ENCODE measurements at places on chromosomes 2 and 18.

GRCh38 chr2:105515581-105516415, 116.9 kb upstream of the FHL2 start:
- no peak for DNase-seq

DNA sequence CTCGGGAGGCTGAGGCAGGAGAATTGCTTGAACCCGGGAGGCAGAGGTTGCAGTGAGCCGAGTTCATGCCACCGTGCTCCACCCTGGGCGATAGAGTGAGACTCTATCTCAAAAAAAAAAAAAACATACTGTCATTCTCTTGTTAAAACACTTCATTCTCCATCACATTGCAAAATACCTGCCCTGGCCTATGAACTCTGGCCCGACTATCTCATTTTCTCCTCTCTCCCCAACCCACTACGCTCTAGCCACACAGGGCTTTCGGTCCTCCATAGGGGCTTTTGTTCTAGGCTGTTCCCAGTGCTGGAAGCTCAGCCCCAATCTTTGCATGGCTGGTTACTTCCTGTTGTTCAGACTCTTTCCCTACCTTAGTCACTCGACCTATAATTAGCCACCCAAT, 10.3 kb downstream of the CEP76 start:
- DNase-seq: no peak

DNA sequence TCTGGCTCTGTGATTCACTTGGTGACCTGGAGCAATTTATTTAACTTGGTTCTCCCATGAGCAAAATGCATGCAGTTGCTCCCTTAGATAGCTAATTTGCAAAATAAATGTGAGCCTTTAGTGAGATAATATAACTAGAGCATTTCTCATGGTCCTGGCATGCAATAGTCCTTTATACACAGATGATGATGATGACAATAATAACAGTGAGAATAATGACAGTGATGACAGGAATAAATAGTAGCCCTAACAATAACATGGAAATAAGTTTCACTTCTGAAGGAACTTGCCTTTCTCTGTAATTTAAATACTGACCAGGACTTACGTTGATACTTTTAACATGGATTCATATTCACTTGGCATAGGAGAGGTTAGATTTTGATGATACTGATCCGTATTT, 49.2 kb downstream of the LPIN1 start:
- DNase-seq: no peak

GRCh38 chr2:72214429-72215143, 66.9 kb upstream of the CYP26B1 start:
- no peak for DNase-seq

GRCh38 chr2:176121190-176122051, 1.1 kb upstream of the HOXD9 start:
- DNase-seq: no peak

GRCh38 chr2:99827296-99827999, 314.9 kb downstream of the AFF3 start:
- DNase-seq: no peak

DNA sequence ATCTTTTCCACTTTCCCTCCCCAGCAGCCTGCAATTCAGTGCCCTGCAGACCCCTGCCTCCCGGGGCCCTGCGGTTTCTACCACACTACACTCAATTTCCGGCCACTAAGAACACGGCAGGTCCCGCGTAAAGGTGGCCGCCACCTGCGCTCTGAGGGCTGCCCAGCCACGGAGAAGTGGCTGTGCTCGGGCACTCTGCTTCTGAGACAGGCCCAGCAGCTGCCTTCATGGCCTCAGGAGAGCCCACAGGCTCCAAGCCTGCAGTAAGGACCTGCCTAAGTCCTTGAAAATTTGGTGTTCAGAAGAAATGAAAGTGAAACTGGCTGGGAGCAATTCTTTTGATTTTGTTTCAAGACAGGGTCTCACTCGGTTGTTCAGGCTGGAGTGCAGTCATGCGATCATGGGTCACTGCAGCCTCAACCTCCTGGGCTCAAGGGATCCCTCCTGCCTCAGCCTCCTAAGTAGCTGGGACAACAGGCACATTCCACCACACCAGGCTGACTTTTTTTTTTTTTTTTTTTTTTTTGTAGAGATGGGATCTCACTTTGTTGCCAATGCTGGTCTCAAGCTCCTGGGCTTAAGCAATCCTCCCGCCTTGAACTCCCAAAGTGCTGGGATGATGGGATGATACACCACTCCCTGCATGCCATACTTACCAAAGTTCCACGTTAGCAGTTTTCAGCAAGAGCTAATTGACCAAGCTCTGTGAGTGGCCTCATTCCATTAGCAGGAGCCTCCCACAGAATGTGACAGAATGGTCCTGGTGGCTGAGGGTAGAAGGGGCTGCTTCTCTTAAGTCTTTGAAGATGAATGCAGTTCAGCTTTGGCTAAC, 14.6 kb upstream of the ALPP start:
- no peak for DNase-seq

DNA sequence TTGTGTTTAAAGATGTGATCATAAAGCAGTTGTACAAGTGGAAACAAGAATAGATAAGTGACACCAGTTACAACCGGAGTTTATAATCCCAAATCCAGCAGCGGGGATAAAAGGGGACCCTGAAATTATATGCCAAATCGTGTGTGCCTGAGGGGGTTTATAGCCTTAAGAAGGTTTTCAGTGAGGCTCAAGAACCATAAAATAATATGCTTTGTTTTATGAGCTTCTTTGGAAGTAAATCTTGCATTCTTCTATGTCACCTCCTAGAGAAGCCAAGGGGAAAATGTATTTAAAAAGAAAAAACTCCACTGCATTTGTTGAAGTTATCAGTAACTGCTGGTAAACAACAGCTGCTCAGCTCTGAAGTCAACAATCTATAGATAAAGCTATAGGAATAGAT, 25.8 kb upstream of the MAP3K20 start:
- DNase-seq: no peak

DNA sequence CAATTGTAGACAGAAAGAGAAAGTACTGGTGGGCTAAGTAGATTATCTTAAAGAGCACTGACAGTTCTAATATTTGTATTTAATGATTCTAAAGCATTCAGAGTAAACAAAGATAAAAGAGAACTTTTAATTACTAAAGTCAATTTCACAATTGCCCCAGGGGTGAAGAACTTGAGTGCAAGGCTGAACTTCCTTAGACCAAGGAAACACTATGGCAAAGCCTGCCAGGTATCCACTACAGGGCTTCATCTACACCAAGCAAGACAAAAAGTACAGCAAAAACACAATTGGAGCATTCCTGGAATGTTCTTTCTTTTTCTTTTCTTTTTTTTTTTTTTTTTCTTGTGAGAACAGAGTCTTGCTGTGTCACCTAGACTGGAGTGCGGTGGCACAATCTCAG, 46.9 kb upstream of the NDUFV2 start:
- DNase-seq: no peak

GRCh38 chr2:28507796-28508764, 12.2 kb downstream of the PLB1 start:
- no peak for DNase-seq

- DNase-seq: no peak
Measured at GRCh38 chr2:170530803-170531564, 184.2 kb upstream of the SP5 start.

DNA sequence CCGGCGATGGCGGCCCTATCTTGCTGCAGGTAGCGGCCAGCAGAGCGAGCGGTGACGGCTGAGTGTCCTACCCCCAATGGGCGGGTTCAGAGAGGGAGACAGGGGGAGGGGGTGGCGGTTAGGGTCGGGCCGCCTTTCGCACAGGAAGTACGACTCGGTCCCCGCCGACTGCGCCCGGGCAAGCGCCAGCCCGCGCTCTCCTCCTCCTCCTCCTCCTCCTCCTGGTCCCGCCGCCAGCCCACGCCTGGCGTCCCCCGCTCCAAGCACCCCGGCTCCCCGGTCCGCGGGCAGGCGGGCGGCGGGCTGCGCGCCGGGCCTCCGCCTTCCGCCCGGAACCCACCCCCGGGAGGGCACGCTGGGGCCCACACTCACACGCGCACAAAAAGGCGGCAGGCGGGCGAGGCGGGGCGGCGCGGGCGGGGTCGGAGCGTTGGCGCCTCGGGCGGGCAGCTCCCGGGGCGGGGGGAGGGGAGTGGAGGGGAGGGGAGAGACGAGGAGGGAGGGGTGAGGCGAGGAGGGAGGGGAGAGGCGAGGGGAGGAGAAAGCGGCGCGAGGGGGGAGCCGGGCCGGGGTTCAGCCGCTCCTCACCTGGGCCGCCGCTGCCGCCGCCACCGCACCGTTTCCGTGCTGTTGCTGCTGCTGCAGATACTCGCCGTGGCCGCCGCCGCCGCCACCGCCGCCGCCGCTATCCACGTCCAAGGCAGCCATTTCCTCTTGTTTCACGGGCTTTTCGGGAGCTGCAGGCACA, 1.2 kb downstream of the SP3 start:
- DNase-seq: peak; percentile 94

DNA sequence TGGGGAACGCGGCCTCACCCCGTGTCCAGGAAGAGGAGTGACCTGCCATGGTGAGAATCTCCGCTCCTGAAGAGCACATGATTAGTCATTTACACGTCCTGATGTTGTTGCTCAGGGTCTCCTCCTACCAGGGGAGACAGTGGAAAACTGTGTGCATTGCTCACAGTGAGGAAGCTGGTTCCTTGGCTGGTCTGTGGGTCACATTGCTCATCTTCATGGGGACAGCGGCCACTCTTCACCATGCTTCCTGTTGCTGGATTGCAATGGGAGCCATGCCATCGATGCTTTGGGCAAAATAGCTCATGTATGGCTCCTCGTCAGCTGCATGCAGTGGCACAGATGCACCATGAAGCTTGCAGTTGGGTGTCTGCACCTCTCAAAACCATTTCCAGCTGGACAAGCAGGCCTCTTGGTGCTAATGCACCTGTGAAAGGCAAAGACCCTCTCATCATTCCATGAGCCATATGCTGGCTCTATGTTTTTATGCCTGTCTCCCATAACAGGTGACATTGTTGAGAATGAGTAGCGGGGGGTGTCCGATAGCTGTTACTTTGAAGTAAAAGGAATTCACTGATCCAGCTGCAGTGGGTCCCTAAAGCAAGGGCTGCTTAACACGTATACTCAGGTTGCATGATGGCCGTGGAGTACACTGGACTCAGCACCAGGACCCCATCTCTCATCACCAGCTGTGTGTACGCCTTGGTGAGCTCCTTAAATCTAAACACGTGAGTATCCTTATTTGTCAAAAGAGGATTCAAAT, 135.0 kb upstream of the ALKAL2 start:
- no peak for DNase-seq

- no peak for DNase-seq
Measured at GRCh38 chr2:231583982-231584381, 8.7 kb upstream of the TEX44 start.

GRCh38 chr18:70376914-70377258, 88.0 kb downstream of the SOCS6 start:
- DNase-seq: no peak

- no peak for DNase-seq
Measured at GRCh38 chr18:77111449-77111848, 21.1 kb downstream of the MBP start.

Data from WERI-Rb-1 (cell line).